ENCODE measurements at places on chromosomes 6 and 20. TPM values are rescaled to one million over a fixed set of nuclear protein-coding genes. Genes with fewer than 3 reads are reported as not detected.

DNA sequence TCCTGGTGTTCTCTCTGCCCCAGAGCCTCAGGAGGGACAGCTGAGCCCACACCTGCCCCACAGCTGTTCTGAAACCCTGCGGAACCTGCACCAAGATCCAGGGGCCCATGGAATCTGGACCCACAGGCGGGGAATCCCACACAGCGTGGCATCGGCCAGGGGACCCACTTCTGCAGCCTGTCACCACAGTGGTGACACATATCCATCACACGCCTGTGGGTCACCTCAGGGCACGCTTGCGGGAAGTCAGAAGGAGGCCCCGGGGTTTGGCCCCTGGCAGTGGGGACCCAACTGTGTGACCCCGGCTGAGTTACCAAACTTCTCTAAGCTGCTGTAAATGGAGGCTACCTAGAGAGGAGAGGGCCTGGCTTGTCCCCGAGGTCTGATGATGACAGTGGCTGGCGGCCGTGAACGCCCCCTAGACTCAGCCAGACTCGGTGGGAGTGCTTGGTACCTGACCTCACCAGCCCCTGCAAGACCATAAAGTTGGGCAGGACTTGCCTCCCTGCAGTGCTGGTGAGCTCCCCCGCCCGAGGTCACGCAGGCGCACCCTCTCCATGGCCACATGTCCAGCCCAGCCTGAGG lies 2.3 kb upstream of the HRH3 start:
- no peak for DNase-seq

GRCh38 chr20:33443512-33444239 lies at the start of gene SNTA1:
SNTA1 (minus strand) TSS chr20:33443763; CDS start chr20:33443620, 143 bp downstream.
- peak; percentile 98 for DNase-seq

- DNase-seq, result no peak
These were observed 973 bp downstream of the TRIM38 start for GRCh38 chr6:25963426-25964123.

The RIOK1 gene
- total RNA-seq, result 17.8 TPM

GRCh38 chr20:7463290-7463689 lies 477.0 kb downstream of the HAO1 start:
- DNase-seq, result no peak

DNA sequence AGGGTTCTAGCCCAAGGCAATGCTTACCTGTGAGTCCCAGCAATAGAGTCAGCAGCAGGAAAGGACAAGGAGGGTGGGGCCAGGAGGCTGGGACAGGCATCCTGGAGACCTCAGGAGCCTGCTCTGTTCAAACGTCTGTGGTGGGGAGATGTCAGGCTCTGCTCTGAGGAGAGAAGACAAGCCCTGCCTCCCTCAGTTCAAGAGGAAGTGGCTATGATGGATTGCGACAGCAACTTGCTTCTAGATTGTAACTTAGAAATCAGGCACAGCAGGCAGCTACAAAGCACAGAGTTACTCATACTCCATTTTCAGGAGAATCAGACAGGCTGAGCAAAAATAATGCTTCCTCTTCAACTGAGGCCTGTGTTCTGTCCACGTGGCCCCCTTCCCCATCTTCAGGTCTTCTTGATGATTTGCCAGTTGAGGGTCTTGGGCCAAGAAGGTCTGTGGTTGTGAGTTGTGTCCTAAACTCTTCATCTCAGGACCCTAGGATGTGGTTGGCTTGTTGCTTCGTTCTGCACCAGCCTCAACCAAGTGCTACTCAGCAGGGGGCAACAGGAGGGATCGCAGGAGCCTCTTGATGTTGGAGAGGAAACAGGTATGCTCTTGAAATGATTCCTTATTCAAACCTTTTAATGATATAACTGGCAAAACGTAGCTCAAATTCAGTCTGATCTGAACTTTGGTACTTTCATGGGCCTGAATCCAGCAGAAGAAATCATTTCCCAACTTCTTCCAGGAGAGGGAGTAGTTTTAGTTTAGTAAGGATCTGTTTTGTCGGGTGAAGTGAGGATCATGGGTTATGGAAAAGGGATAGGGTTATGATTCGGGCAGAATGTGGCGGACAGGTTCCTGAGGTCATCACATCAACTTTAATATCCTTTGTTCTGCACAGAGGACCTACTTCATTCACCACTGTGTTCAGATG lies 31.0 kb downstream of the SIRPB1 start:
- DNase-seq, result no peak

The CRISP3 gene
- total RNA-seq, result not detected

DNA sequence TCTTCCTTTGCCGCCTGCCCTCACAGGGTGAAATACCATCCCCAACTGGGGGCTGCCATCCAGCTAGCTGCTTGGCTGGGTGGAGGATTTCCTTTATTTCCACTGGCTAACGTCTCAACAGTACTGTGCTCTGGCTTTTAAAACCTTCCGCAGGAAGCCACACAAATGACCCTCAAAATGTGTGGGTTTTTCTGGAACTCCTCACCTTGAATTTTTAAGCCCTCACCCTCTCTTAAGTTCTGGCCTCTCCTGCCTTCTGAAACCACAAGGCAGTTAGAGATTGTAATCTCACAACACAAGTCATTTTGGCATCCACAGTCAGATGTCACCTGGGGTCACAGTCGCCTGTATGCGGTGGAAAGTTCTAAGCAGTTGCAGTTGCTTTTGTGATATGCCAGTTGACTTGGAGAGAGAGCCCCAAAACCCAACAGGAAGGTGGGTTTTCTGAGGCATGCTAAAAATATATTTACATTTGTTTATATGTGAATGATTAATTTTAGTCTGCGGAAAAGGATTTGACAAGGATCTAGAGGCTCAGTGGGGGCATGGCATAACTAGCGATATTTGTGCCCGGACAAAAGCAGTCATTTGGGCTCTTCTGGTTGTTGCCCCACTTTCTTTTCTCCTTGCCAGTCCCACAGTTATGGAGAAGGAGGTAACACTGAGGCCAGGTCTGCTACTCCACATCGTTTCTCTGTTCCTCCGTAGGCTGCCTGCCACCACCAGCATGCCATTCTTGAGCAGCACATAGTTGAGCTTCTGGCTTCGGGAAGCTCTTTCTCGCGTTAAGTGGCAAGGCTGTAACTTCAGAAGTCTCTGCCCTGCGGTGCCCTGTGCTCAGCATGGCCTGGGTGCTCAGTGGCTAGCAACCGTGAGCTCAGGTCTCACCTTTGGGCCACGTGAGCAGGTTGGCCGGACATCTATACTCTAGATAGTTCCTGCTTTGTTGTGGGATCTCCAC lies 335.3 kb downstream of the CD83 start:
- no peak for DNase-seq

The DSP gene
- not detected for total RNA-seq

The PTCRA gene
- not detected for total RNA-seq
